ENCODE measurements at places on chromosomes 1 and 21.

- DNase-seq, result no peak
These were observed 41.0 kb upstream of the SEC16B start for GRCh38 chr1:178010674-178011464.

DNA sequence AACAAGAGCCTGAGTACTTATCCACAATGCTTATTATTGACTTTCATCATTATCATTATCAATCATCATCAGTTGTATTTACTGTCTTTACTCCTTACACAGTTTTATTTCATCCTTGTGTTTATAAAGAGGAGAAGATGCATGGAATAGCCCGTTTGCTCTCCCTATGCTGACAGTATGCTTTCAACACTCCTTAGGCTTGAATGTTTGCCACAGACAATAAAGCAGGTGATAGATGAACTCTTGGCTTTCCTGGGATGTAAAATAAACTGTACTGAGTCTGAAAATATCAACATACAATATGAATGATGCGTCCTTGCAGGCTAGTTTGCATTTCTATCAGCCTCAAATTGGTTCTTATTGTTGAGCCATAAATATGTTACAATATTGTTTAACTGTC lies 891.8 kb upstream of the NCAM2 start:
- DNase-seq, result no peak

DNA sequence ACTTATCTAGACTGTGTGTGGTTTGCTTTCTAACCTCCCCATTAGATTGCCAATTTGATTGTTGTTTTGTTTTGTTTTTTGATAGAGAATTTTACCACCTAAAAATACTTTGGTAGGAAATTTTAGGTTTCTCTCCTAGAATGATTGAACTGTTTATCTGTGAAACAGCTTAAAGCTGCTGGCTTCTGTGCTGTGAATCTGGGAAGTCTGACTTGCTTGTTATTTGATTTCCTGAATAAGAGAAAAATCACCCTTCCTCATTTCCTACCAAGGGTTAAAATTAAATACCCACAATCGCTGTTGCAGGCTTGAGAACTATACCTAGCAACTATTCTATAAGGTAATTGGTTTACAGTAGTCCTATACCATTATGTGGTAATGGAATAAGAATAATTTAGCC lies 198.9 kb upstream of the CACYBP start:
- no peak for DNase-seq

DNA sequence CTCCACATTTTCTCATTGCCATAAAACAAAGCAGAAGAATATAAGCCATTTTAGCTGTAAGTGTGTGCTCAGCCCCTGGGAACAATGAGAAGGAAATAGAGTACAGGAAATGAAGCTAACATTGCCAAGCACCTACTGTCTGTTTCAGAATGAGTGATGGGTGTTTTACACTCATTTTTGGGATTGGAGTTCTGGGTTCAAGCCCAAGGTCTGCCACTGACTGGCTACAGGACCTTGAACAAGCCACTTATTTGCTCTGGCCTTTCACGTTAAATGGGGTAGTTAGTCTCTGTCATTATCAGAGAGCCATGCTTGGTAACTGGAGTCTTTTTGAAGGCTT lies 80.7 kb upstream of the KAZN start:
- no peak for DNase-seq

Data from activated CD4-positive, CD25-positive, alpha-beta regulatory T cell treated with anti-CD3 and anti-CD28 coated beads, Interleukin-2, amount 50 U/mL, for 16 hours (primary cell).